Stimulated activated effector memory CD8-positive, alpha-beta T cell treated with anti-CD3 and anti-CD28 coated beads, Interleukin-12 subunit alpha, Interleukin-12 subunit beta, amount 100 ng/mL, for 72 hours (primary cell): ENCODE measurements at places on chromosomes 1 and 21.

GRCh38 chr1:99482286-99482685 is 163.6 kb upstream of the PALMD start:
- no peak for DNase-seq

- no peak for DNase-seq
Observed at GRCh38 chr1:8910914-8911313, 32.4 kb upstream of the ENO1 start.

- no peak for DNase-seq
Observed at GRCh38 chr1:202319381-202320080, 22.2 kb downstream of the UBE2T start.

GRCh38 chr1:199336745-199337640 is 690.5 kb upstream of the NR5A2 start:
- DNase-seq, result no peak

DNA sequence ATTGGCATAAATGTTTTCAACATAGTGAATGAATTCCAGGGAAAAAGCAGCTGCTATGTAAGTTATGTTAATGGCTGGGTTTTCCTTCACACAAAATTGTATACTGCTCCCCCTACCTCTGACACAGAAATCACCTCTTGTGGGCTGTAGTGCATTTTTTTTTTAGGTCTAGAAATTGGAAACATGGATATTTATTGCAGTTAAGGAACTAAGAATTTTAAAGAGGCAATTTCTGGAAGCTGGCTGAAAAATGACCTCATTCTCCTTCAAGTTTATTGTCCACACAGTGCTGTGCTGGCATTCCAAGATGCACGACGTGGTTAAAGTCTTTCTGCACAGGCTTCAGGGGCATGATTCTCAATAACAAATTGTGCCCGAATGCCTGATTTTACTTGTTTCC is 1424.2 kb downstream of the MRPL39 start:
- DNase-seq, result no peak

- DNase-seq, result no peak
Observed at GRCh38 chr1:226397011-226397926, 10.6 kb downstream of the PARP1 start.
